ENCODE measurements at places on chromosomes 7 and 10.

DNA sequence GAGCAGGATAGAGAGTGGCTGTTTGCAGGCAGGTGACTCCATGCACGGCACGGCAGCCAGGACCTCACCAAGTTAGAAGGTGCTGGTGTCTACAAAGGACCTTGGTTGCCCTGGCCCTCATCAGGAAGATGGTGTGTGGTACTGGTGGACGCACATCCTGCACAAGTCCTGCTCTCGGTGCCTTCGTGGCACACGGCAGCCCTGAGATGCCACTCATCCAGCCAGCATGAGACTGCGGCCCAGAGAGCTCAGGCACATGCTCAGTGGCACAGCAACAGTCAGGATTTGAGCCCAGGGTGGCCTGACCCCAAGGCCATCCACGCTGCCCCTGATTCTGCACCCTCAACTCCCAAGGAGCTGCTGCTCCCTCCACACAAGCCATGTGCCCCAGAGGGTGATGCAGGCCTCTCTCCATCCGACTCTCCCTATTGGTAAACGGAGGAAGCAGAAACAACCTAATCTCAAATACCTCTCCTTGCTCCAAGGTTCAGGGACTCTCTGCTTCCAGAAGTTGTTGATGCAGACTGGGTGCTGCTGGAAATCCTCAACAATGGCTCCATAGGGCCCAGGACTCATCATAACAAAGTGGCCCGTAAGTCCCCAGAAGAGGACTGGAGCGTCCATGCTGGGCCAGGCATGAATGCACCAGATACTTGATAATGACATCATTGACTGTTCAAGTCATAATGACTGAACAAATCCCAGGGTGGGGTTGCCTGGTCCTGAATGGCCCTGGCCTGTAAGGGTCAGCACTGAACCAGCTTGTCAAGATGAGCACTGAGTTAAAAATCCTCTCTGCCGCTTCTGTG, 93.6 kb downstream of the ARHGAP22 start:
- DNase-seq: no peak

DNA sequence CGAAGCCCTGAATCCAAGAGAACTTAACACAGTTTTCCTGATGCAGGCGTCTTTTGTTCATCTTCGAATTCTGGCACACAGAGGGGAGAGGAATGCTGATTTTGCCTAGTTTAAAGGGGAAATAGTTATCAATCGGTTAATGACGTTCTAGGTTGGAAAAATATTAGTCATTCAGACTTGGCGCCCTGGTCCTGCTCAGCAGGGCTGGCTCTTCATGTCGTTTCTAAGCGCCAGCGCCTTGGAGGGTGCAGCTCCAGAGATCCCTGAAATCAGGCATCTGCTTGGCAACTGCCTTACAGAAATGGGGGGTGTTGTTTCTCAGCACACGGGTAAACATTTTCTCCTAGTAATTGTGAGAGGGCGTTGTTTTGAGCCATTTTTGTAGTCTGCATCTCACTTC, 1.3 kb upstream of the PRTFDC1 start:
- no peak for DNase-seq

DNA sequence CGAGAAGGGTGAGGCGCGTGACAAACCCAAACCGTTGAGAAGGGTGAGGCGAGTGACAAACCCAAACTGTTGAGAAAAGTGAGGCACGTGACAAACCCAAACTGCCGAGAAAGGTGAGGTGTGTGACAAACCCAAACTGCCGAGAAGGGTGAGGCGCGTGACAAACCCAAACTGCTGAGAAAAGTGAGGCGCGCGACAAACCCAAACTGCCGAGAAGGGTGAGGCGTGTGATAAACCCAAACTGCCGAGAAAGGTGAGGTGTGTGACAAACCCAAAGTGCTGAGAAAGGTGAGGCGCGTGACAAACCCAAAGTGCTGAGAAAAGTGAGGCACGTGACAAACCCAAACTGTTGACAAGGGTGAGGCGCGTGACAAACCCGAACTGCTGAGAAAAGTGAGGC, 25.0 kb downstream of the ESYT2 start:
- DNase-seq: no peak

- DNase-seq: no peak
These were observed 124.4 kb downstream of the DOCK4 start for GRCh38 chr7:112081778-112082177.

- DNase-seq: no peak
These were observed 1.9 kb downstream of the HTR5A start for GRCh38 chr7:155071916-155072571.

Data from activated CD8-positive, alpha-beta memory T cell treated with anti-CD3 and anti-CD28 coated beads, Interleukin-2, amount 10 ng/mL, durations not matched to agents 7 days and 5 days (primary cell).